ENCODE measurements at places on chromosomes 6 and 20.

GRCh38 chr6:30691208-30691847 is 544 bp upstream of the NRM start:
- no peak for DNase-seq

DNA sequence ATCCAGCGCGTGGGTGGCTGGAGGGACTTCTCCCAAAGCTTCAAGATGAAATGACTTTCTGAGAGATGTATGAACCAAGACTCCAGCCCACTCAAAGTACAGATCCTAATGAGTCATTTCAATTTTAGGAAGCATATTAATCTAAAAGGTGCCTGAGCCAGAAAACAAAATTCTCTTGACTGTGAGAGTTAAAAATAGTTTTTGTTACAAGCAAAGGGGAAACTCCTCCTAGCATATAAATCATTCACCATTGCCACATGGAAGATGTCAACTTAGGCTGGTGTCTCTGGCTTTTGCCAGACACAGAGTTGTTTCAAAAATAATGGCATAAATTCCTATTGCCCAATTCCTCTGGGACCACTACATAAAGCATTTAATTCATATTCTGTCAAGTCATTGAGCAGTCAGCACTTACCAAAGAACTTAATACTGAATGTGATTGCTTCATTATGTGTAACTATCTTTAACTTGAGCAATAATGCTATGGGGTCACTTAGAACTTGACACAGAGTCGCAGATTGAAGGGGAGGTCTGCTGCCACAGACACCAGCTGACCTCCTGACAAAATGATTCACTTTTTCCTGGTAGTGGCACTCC is 280.6 kb downstream of the SLC35F1 start:
- no peak for DNase-seq

- DNase-seq = no peak
These were observed 134.0 kb downstream of the SAMD5 start for GRCh38 chr6:147642458-147642857.

DNA sequence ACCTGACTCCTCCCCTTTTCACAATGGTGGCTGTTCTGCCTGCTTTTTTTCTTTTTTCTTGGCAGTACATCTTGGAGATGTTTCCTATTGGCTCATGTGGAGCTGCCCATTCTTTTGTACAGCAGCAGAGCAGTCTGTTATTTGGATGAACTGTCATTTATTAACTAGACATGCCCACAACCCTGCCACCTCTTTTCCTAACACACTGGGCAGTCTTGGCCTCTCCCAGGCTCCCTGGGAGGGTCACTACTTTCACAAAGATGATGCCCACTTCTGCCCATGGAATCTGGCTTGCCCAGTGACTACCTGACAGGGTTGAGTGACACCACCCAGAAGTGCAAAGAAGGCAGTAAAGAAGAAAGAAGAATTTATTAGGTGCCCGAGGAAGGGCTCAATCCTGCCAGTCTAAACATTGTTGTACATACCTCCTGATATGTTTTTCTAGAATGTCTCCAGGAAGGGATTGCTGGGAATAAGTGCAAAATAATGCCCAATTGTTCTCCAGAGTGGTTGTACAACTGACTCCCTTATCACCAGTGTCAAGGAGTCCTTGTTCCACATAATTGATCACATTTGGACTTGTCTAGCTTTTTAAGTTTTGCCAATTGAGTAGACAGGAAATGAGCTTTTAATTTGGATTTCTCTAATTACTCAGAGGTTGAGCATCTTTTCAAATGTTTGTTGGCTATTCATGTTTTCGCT is 19.7 kb upstream of the SCRT2 start:
- DNase-seq = no peak

DNA sequence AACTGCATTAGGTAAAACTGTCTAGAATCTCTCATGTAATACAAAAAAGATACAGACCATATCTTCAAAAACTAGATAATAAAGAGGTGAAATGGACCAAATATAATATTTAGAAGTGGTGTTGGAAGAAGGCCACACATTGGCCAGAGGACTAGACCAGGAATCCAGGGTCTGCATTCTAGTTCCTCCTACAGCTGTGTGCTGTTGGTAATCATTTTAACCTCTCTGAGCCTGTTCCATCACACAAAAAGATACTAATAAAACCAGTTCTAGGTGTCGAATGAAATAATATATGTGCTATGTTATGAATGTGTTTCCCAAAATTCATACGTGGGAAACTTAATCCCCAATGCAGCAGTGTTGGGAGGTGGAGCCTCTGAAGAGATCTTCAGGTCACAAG is 111.6 kb upstream of the RREB1 start:
- no peak for DNase-seq

- DNase-seq = no peak
These were observed 212.7 kb downstream of the PACRG start for GRCh38 chr6:162940426-162940825.

GRCh38 chr6:14474816-14475215 is 357.2 kb downstream of the CD83 start:
- no peak for DNase-seq

- no peak for DNase-seq
These were observed 99.0 kb upstream of the LGSN start for GRCh38 chr6:63418741-63419140.

- DNase-seq = no peak
These were observed at the start of gene SYCP2 for GRCh38 chr20:59933296-59933848. Gene SYCP2 (minus strand): TSS chr20:59933637. CDS start chr20:59922413, 11,224 bp downstream.

DNA sequence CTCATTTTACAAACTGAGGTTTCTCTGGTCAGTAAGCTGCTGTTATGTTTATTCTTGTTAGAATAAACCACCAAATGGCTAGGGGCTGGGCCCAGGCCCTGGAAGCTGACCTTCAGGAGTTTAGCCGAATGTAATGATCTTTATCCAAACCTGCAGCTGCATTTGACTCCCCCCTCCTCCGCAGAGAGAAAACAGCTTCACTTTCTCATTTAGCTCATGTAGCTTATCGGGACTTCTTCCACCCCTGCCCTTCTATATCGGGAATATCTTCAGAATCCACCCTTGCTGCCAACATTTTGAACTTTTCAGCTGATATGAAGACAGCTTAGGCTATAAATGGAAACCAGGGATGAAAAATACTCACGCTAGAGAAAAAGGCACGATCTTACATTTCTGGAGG is 102.6 kb downstream of the ZMYND8 start:
- no peak for DNase-seq

- DNase-seq = no peak
These were observed 73.8 kb upstream of the CD2AP start for GRCh38 chr6:47403801-47404200.

DNA sequence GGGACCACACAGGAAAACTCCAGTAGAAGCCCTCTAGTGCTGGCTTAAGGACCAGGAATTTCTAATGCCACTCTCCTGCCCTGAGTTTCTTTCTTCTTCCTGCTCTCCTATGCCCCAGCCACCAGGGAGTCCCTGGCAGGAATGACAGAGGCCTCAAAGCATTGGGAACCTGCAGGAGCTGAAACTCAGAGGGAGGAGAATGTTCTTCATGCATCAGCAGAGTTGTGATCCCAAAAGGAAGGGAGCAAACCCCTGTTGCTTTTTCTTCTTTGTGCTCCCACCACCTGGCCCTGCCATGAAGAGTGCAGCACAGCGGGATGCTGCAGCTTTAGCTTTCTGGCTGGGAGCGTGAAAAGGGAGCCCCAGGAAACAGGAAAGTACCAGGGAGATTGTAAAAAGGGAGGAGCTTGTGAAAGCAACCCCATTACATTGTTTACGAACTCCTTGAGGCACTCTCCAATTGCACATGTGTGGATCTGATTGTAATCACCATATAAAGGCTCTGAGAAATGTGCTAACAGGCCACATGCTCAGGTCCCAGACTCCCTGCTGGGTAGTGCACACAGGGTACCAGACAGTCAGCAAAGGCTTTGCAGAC is 34.7 kb upstream of the FKBP1A start:
- DNase-seq = no peak

GRCh38 chr20:11230999-11231398 is 557.2 kb upstream of the JAG1 start:
- DNase-seq = no peak

DNA sequence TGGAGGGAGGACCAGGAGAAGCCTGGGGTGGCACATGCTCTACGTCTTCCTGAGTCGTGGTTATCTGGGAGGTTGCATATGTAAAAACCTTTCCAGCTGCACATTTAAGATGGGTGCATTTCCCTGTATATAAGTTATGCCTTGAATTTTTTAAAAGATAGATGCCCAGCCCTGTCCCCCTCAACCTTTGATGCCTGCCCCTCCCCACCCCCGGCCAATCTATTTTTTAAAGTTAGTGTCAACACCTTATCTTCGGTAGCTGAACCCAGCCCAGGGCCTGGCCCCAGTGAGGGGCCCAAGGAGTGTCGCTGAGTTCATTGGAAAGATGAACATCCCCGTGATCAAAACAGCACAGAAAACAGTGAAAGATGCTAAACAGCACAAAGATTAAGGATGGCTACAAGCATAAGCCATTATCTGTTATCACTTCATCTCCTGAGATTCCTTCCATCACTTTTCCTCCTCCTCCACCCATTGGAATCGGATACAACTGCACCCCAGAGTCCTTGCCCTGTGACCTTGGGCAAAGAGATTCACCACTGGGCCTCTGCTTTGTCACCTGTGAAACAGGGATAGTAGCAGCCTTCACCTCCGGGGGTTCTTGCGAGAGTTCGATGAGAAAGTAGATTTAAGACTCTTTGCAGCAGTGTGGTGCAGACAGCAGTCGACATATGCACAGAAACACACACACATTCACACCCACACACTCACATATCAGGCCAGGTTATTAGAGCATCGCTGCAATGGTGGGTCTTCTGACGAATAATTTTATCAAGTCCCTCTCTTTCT is 47.5 kb downstream of the SIRPA start:
- no peak for DNase-seq

GRCh38 chr6:31541059-31541657 is 645 bp downstream of the DDX39B start:
- no peak for DNase-seq

- no peak for DNase-seq
These were observed 260.4 kb upstream of the THEMIS start for GRCh38 chr6:128161263-128161662.

DNA sequence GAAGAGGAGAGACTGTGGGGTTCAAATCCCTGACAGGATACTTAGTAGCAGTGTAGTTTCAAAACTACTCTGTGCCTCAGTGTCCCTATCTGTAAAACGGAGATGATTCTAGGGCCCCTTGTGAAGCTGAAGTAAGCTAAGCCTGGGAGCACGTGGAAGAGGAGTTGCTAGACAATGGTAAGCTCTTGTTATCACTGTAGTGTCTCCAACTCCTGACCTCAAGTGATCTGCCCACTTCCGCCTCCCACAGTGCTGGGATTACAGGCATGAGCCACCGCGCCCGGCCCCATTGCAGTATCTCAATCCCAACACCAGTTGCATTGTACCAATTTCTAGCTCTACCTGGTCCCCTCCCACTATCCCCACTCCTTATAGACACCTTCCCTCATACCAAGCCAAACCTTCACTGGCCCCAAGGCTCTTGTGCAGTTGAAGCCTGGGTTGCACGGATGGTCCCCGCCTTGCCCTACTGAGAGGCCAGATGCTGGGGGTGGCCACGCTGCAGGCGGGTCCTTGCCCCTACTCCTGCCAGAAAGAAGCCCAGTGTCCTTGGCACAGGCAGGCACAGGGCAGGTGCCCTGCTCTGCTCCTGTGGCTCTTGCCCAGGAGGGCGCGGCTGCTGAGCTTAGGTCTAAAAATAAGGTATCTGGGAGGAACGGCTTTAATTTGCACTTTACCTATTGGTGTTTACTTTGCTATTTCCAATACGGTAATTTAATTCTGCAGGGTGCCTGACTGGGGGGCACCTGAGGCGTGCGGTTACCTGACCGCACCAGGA is 118.1 kb downstream of the VEGFA start:
- no peak for DNase-seq

DNA sequence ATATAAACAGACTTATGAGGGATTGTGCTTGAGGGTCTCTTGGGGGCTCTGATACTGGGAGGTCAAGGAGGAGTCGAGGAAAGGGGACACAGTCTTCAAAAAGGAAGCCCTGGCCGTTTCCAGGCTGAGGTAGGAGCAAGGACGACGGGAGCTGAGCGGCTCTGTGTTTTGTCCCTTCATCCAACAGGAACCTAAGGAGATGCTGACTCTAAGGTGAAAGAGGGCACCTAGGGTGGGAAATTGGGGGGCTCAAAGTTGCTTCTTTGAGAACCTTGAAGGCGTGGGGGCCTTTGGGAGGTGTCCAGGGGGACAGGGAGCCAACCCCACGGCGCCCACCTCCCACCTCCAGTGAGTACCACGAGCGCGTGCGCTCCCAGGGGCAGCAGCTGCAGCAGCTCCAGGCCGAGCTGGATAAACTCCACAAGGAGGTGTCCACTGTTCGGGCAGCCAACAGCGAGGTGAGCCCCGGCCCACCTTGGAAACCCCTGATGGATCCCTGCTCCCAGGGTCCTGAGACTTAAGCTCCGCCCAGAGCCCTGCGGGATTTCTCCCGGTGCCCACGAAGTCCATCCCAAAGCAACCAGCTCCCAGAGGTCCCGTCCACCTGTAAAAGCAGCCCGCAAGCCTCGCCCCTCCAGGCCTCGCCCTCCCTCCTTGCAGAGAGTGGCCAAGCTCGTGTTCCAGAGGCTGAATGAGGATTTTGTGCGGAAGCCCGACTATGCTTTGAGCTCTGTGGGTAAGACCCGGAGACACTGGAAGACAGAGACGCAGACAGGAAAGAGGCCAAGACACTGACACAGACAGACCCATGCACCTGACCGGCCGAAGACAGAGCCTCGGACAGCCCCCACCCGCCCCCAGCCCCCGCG is 2.9 kb downstream of the SPAG4 start:
- DNase-seq = no peak

DNA sequence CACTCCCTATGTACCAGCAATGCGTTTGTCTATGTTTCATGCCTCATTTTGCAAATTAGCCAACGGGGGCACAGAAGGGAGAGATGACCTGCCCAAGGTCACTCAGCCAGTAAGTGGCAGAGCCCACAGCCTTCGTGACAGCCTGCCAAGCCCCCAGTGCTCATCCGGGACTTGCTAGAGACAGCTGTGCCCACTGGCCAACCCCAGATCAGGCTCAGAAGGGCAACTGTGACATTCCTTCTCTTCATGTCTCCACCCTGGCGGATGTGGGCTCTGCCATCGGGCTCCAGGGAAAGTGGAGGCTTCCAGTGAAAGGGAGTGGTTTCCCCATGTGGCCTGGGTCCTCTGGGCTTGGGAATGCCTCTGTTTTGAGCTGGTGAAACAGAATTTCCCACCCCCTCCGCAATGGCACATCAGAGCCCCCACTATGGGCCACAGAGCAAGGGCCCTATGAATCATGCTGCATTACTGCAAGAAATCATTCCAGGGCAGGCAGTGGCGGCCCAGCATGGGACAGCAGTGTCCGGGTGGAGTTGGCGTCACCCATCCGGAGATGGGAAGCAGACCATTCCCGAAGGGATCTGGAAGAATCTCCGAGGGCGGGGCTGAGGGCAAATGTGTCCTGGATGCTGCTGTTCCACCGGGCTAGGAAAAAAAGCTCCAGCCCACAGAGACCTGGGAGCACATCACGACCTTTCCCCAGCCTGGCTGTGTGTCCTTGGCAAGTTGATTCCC is 9.1 kb downstream of the RSPO4 start:
- DNase-seq = no peak

GRCh38 chr20:31811796-31812728 is 7.1 kb upstream of the MYLK2 start:
- no peak for DNase-seq

All from RCC 7860 (cell line).